ENCODE measurements at places on chromosomes 1 and 21.

- no peak for DNase-seq
Measured at GRCh38 chr1:118158924-118159323, 26.1 kb downstream of the SPAG17 start.

DNA sequence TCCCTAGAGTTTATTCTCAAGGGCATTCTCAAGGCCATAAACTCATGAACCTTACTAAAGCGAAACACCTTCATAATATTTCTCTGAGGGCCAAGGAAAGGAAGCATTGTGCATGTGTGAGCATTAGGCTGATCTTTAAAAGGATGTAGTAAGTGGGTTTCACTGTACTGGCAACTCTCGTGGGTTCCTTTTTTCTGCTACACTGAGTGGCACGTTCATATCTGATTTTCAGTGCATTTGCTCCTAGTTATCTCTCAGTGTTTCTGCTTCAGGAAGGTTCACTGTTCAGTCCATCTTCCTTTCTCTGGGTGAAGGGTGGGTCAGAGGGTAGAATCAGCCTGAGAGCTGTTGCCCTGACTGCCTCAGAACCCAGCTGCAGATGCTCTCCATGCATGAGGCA, 192.8 kb upstream of the ADGRL2 start:
- no peak for DNase-seq

- DNase-seq, result no peak
Measured at GRCh38 chr1:232610192-232610901, 19.6 kb downstream of the SIPA1L2 start.

DNA sequence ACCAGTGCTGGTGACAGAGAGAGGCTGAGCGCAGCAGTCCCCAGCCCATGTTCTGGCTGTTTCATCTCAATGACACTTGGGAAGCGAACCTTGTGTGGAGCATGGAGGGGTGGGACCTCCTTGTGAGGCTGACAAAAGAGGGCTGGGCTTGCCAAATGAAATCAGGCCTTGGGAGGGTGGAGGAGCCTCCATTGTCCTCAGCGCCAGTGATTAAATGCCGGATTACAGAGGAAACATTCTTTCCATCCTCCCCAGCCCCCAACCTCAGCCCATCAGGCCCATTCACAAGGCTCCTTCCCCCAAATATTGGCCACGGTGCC, 63.3 kb upstream of the PAXBP1 start:
- DNase-seq, result no peak

GRCh38 chr1:190908246-190908645, 430.6 kb upstream of the BRINP3 start:
- no peak for DNase-seq

- DNase-seq, result no peak
Measured at GRCh38 chr1:116420417-116421200, 47.6 kb downstream of the ATP1A1 start.

Measured in T-helper 22 cell (primary cell).